ENCODE measurements at places on chromosomes 16 and 17.

- no peak for DNase-seq
Measured at GRCh38 chr16:923184-923583, 47.6 kb downstream of the LMF1 start.

GRCh38 chr17:80899402-80900268, 92.0 kb upstream of the CHMP6 start:
- peak; percentile 58 for DNase-seq

- peak; percentile 64 for DNase-seq
Measured at GRCh38 chr16:48014349-48015135, 141.3 kb downstream of the ABCC12 start.

DNA sequence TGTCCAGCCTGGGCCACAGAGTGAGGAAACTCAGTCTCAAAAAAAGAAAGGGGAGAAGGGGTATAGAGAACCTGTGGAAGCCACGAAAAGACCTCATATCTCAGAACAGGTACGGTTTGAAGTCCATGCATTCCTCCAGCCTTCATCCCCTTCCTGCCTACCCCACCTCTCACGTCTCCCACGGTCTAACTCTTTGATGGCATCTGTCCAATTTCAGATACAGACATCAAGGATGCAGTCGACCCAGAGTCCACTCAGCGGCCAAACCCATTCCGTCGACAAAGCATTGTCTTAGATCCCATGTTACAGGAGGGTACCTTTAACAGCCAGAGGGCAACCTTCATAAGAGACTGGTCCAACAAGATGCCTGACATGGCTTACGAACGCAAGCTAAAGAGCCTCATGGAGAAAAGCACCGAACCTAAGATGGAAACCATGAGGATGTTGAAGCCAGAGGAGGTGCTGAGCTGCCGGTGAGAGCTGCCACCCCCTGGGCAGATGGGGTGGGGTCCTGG, 22.7 kb downstream of the C16orf78 start:
- DNase-seq, result no peak

DNA sequence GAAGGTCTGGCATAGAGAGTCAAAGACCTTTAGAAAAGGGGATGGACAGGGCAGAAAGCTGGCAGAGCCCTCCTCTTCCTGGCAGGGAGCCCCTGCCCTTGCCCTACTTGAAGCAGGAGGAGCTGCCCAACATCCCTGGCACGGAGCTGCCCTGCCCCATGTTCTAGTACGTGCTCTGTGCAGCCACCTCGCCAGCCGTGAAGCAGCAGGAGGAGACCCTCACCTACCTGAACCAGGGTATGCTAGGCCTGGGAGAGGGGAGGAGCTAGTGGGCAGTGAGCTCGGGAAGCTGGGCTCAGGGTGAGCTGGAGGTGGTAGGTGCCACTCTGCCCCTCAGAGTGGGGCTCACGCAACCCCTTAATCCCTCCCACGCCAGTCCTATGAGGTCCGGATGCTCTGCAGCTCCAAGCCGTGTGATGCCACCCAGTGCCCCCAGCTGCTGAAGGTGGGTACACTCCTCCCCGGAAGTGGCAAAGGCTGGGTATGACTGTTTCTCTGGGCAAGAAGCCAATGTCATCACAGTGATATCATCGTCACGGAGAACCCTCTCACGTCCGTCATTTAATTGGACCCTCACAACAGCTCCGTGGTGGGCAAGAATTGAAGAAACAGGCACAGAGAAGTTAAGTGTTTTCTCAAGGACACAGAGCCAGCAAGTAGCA, 12.7 kb upstream of the STAC2 start:
- DNase-seq, result peak; percentile 93

Data from H54 (cell line).